Kasumi-1 (cell line): ENCODE measurements at places on chromosomes 5 and 9.
A peak's percentile ranks its signal among the peaks of the same experiment; 100 is the strongest.

DNA sequence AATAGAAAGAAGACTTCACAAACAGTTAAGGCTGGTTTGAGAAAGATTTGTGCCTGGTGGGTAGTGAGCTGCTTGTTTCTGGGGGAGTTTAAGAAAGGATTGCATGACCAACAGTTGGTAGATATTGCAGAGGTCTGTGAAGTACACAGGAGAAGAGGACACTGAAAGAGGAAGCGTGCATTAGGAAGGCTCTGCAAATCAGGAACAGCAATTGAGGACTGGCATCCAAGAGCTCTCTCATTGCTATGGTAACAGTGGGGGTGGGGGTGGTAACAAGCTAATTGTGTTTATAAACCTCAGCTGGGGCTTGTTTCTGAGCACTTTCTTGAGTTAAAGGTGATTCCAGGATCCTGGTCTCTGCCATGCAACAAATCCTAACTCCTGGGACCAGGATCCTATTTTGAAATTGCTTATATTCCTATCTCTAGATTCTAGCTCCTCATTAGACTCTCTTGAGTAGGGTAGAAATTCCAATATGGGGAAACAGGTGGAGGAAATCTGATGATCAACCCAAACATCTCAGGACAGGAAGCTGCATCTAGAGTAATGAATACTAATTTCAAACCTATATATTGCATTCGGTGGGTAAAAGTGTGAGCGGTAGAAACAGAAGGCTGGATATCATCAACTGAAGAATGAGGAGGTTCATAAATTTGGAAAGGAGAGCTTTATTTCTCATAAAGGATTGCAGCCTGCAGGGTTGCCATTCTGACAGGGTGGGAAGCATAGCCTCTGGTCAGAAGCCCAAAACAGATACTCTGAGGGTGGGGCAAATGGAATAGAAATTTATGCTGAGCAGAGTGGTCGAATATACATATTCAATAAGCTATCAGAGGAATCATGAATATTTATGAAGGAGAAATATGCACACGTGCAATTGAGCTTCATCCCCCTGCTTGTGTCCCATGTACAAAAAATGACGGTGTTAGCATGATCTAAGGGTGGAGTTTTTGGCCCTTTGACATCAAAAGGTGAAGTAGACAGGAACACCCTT is 79.4 kb downstream of the PTTG1 start:
- peak; percentile 43 for DNase-seq

DNA sequence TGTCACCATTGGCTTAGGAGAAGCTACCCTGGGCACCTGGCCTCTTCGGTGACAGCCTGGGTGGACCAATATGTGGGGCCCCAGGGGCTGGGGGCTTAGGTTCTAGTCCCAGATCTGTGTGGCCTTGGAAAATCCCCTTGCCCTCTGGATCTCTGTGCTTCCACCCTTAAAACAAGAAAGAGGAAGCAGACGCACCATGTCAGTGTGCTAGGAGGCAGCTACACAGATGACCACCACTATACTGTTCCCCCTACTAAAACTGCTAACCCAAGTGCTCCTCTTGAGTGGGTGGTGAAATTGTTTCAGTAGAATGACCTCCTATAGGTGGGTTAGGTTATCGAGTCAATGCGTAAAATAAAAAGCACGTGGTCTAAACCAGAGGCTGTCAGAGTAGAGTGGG is 31.0 kb downstream of the AFAP1L1 start:
- peak; percentile 26 for DNase-seq

GRCh38 chr5:177361418-177362291 is 3.9 kb downstream of the RGS14 start:
- DNase-seq = peak; percentile 34

- no peak for DNase-seq
Observed at GRCh38 chr5:58366461-58366860, 93.4 kb downstream of the PLK2 start.

DNA sequence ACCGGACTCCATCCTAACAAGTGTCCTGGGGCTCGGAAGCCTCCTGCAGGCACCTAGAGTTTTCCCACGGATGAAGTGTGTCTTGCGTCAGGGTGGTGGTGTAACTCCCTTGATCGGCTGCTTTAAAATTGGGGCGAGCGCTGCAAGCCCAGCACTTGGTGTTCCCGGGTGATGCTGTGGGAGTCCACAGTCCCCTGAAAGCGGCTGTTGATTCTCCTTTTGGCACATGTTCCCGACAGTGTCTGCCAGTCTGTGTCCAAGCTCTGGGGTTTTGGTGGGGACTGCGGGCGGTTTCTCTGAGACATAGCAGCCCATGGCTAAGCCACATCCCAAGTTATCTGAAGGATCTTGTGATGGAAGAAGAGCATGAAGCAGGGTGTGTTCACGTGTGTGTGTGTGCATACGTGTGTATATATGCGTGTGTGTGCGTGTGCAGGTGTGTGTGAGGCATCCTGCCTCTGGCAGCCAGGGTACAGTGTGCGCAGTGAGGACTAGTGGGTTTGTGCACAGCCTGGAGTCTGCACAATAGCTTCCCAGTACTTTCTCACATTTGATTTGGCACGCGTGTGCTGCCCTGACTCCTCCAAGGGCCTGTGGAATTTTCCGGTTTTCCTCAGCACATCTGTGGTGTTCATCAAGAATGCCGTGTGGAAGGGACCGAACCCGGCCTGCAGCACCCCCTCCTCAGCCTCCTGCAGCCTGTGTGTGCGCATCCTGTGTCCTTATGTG is 16.9 kb downstream of the SLC25A48 start:
- no peak for DNase-seq

- DNase-seq = no peak
Observed at GRCh38 chr5:147309621-147310020, 74.8 kb downstream of the STK32A start.

- DNase-seq = no peak
Observed at GRCh38 chr9:12882430-12882829, 107.6 kb downstream of the LURAP1L start.

DNA sequence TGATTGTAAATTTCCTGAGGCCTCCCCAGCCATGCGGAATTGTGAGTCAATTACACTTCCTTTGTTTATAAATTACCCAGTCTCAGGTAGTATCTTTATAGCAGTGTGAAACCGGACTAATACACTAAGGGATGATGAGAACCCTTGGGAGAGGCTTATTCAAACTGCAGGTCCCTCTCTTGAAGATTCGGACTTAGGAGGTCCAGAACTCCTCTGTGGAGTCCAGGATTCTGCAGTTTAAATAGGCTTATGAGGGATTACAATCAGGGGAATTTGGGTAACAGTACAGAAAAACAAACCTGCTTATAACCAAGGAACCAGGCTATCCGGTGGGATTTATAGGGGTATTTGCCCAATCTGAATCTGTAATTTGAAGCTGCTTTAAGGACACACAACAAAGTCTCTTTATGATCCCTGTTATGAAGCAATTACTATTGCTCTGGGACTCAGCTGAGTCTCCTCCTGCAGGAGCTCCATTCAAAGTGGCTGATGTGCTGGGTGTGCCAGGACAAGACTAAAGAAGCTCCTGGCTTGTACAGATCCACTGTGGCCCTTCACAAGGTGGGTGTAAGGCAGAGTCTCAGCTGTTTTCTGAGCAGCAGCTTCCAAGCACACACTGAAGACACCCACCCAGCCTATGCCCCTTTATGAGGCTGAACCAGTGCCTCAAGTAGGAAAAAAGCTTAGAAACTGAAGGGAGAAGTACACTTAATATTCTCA is 41.8 kb upstream of the LHFPL2 start:
- no peak for DNase-seq

GRCh38 chr5:112419164-112419985 is at the start of gene EPB41L4A:
Gene EPB41L4A (minus strand): TSS chr5:112419277. CDS start chr5:112419039, 238 bp downstream.
- peak; percentile 4 for DNase-seq

GRCh38 chr9:12849486-12850003 is 74.7 kb downstream of the LURAP1L start:
- no peak for DNase-seq
